ENCODE measurements at places on chromosomes 6 and 20. TPM values are rescaled to one million over a fixed set of nuclear protein-coding genes. Genes with fewer than 3 reads are reported as not detected.

Gene C6orf52
- 4.8 TPM for total RNA-seq

- H3K4me1 ChIP-seq = peaks cover 16% of the 10 kb centered on the region
- H3K4me3 ChIP-seq = peak overlapping the region; percentile 97
- peak; percentile 45 for DNase-seq
- peaks cover 21% of the 10 kb centered on the region for H3K27me3 ChIP-seq
- H3K36me3 ChIP-seq = peaks cover 4% of the 10 kb centered on the region
These were observed 734 bp downstream of the TPBG start for GRCh38 chr6:82364087-82365015.

Gene B3GALT4
- 5.7 TPM for total RNA-seq

GRCh38 chr6:75065523-75065922, 140.3 kb downstream of the COL12A1 start:
- H3K27me3 ChIP-seq = peaks cover 2% of the 10 kb centered on the region
- no peaks in the 10 kb centered on the region for H3K4me1 ChIP-seq
- H3K4me3 ChIP-seq = no peak overlapping the region
- no peak overlapping the region for H3K27ac ChIP-seq

Measured in progenitor cell of endocrine pancreas (in vitro differentiated cells).